ENCODE measurements at places on chromosomes 7 and 10.

DNA sequence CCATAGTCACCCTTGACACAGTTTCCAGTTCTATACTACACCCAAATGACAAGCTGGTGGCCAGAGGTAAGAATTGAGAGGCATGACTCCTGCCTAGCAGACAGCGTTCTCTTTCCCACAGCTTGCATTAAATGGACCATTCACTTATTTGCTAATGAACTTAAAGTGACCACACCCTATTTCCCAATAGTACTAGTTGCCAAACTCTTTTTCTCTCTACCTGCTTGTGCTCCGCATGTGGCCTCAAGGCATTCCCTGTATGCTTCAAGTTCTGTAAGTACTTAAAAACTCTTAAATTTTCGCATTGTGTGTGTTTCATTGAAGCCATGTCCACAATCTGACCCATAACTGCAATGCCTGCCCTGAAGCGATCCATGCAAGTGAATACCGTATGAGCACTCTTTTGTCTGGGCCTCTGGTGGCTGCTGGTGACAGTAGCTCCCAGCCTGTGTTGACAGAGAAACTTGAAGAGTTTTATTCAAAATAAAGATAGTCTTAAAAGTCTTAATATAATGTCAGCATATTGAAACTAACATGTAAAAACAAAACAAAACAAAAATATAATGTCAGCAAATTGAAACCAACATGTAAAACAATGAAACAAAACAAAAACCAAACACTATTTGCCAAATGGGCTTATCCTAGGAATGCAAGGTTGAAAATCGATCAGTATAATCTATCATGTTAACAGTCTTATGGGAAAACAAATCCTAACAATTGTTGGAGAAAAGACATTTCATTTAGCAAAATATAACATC, 73.6 kb downstream of the CCSER2 start:
- no peak for DNase-seq

DNA sequence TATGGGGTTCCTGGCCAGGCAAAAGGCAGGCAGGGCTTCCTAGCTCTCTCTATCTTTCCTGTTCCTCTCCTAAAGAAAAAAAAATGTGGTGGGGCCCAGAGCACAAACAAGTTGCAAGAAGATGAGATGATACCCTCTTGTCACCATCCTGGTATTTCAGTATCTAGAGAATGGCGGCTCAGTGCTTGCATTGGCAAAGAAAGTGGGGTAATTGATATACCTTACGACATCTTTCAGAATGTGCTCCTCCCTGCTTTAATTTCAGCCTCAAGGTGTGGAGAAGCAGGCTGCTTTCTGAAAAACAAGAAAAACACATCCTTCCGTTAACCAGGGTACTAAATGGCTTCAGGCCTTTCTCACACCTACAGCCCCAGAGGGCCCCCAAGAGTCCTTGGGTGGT, 34.5 kb upstream of the CUX1 start:
- DNase-seq: no peak

GRCh38 chr7:1674161-1675035, 4.3 kb downstream of the ELFN1 start:
- no peak for DNase-seq

DNA sequence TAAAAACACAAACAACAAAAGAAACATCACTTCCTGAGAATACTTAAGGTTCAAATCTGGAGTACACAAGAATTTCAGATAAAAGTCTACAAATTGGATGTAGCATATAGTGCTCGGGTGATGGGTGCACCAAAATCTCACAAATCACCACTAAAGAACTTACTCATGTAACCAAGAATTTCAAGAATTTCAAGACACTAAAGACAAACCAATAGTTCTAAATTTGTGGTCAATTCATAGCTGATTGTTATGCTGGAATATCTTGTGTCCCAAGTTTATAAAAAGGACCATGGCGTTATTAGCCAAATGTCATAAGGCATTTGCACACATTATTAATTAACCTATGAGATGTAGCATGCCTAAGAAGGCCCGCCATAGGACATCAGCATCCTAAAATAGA, 1204.1 kb upstream of the AUTS2 start:
- no peak for DNase-seq

GRCh38 chr7:28272461-28272877, 91.9 kb upstream of the JAZF1 start:
- DNase-seq: peak; percentile 61

GRCh38 chr10:117609796-117610170, 67.2 kb downstream of the EMX2 start:
- no peak for DNase-seq

- DNase-seq: no peak
Observed at GRCh38 chr10:89504691-89505090, 30.7 kb downstream of the SLC16A12 start.

DNA sequence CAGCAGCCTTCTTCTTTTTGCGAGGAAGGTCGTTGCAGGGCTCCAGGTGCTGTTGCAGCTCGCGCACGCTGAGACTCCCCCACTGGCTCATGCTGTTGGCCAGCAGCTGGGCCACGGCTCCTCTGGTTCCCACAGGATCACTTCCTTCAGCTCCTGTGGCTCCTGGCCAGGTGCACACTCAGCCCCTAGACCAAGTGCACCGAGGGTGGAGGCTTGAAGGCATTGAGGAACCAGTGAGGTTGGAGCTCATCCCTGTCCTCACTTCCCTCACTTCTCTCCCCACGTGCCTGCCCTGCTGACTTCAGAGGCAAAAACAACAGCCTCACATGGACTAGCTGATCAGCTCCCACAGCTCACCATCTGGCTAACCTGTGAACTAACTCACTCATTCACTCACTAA, 46.2 kb upstream of the ADRB1 start:
- no peak for DNase-seq
